Omental fat pad (tissue), 4 donors: ENCODE measurements at places on chromosomes 2 and 18. TPM values are rescaled to one million over a fixed set of nuclear protein-coding genes. Genes with fewer than 3 reads are reported as not detected.

DNA sequence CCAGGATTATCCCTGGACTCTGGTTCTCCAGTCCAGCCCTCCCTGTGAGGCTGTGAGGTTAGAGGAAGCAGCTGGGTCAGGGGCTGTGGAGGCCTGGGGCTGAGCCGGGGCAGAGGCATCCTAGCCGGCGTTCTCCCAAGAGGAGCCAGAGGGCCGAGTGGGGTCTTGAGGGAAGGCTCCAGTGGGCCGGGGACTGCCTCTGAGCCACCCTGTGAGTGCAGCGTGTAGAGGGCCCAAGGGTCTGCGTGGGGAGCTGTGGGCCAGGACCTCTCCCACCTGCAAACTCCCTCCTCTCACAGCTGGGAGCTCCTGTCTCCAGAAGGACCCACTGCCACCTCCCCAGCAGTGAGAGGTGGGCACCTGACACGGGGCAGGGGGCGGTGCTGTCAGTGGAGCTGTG is 41.0 kb downstream of the GLI2 start:
- no peak for DNase-seq

DNA sequence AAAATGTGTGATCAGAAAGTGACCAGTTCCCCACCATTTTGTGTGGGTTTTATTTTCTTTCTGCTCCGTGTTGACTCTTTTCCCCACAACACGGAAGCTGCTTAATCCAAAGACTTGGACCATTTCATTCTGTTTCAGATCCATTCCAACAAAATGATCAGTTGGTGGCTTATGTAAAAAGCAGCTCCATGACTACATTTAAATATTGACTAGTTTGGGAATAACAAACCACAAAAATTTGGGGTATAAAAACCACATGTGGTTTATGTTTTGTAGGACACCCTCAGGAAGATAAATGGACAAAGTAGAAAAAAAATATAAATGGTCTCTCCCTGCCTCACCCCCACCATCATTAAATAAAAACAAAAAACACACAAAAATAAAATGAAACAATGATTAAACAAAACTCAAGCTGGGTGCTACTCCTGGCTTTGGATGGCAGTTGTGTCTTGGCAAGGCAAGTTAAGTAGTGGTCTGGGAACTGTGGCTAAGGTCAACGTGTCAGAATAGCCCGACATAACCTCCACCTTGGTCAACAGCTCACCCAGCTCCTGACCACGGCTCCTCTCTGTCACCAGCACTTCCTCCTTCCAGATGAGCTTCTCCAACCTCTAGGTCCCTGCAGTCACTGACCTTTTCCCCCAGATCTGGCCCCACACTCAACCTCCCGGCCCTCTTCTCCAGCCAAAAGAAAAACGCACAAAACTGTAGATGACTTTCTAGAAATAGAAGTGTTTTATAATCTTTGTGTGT is 12.8 kb upstream of the WIPF1 start:
- no peak for DNase-seq

GRCh38 chr2:2590141-2590540 is 259.1 kb upstream of the MYT1L start:
- no peak for DNase-seq

GPR35 gene
- total RNA-seq = 2.4 TPM

GRCh38 chr2:73907840-73908452 is 15.1 kb downstream of the ACTG2 start:
- no peak for DNase-seq

- no peak for DNase-seq
These were observed 120.0 kb downstream of the DOCK10 start for GRCh38 chr2:224922142-224922727.

- no peak for DNase-seq
These were observed 121.6 kb downstream of the ARL4C start for GRCh38 chr2:234375176-234375880.

GALM gene
- 9.7 TPM for total RNA-seq

- DNase-seq = no peak
These were observed 366.9 kb upstream of the SPRED2 start for GRCh38 chr2:65799141-65799854.

- DNase-seq = no peak
These were observed 27.5 kb upstream of the ALPP start for GRCh38 chr2:232350804-232351685.

- DNase-seq = no peak
These were observed 88.5 kb downstream of the PRKCE start for GRCh38 chr2:45739796-45740485.

NPPC gene
- total RNA-seq = not detected

- no peak for DNase-seq
These were observed 19.6 kb upstream of the FIGN start for GRCh38 chr2:163755366-163755765.

DNA sequence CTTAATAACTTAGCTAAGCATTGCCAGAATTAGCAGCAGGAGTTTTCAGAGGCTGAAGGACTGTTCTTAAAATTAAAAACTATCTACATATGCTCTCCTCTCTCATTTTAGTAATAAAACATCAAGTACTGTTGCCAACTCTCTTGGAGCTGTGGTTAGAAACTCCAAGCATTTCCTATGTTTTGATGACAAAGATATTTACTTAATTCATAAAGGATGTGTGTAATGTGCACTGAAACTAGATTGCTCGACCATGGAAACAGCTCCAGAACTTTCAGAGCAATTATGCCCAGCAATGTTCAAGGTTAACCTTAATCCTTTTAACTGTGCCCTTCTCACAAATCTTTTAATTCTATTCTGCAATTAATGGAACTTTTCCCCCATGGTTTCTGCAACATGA is 8.4 kb downstream of the GRP start:
- DNase-seq = no peak

- no peak for DNase-seq
These were observed 219.7 kb upstream of the STK17B start for GRCh38 chr2:196391149-196391479.

DNA sequence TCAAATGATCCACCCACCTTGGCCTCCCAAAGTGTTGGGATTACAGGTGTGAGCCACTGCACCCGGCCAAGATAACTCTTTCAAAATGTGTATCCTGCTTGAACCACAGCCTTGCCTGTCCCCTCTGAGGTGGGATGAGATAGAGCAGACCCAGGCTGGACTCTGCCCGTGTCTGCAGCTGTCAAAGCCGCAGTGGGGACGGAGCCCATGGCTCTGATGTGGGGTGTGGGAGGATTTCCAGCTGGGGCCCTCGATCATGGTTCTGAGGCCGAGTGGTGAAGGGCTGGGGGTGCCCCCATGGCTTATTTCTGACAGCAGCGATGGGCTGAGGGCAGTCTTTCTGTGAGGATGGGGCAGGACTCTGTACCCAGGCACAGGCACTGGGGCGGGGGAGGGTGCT is 104.5 kb downstream of the DGKD start:
- no peak for DNase-seq

SCYGR3 gene
- total RNA-seq = not detected

- no peak for DNase-seq
These were observed 721 bp downstream of the ADAM17 start for GRCh38 chr2:9554921-9555296.

DNA sequence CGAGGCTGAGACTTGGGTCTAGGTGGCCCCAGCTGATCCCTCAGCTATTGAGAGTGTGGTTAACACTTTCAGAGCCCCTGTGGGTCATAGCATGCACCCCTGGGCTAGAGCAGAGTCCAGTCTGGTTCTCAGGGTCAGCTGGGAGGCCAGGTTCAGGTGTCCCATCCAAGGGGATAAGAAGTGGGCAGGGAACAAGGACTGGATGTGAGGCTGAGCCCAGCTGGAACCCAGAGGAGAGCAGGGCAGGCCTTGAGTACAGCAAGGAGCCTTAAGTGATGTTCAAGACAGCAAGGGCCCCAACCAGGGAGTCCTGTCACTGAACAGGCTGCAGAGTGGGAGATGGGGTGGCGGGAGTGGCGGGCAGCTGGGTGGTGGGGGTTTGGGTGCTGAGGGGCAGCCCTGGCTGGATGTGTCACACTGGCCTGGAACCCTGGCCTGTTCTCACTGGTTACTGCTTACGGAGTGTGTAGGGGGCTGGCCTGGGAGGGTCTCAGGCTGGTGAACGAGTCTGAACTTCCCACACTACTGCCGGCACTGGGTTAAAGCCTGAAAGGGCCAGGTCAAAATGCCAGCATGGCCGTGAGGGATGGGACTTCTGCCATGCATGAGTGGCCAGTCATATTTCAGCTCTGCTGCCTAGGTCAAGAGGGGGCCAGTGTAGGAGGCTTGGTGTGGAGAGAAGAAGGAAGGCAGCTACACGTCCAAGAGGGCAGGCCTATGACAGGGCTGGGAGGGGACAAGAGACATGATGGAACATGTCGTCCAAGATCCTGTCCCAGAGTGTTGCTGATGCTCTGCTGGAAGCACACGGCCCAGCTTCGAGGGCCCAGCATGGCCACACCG is 13.6 kb downstream of the TMEM185B start:
- no peak for DNase-seq

DNA sequence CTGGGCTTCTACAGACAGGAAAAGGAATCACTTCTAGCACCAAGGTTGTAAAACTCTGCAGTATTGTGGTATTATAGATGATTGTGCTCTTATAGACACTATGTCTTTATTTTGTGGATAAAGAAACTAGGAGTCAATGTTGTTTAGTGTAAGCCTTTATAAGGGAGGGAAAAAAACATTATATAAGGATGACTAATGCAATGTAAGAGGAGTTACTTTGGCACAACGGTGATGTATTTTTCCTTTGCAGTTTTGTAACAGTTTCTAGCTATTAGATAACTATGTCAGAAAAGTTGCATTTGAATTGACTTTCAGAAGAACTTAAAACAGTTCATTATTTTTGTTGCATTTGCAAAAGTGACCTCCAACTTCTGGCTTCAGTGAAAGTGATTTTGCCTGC is 545.4 kb downstream of the CCDC85A start:
- DNase-seq = no peak

CHRNG gene
- not detected for total RNA-seq

VWC2L gene
- total RNA-seq = not detected

DNA sequence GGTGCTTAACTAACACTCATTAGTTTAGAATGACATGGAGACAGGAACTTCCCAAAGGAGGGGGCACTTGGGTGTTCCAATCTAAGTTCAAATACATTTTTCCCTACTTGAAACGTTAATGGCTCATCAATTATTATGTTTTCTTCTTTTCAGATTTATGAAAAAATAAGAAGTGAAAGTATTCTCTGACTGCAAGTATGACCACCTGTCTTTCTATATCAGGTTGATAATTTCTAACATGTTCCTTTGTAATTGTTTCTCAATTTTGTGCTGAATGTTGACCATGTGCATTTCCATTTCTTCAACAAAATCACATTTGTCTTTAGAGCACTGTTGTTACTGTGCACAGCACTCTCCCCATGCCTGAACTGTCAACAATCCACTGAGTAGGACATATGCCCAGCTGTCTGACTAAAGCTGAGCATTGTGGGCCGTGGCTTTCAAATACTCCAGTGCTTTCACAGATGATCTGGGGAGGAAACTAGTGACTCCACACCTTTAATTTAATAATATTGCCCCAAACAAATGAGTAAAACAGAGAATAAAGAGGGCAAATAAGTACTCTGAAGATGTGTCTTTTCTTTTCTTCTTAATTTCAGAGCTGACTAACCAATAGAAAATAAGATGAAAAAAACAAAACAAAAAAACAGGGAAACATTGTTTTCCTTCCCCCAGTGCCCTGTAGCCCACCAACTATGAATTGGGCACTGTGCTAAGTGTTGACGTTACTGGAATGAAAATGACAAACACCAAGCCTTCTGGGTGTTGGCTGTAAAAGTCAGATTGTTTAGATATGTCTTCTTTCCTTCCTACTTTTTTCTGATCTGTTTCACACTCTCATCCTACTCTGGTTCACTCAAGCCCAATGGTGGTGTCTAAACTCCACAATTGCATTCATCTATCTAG is 16.0 kb downstream of the LANCL1 start:
- DNase-seq = no peak

- DNase-seq = no peak
These were observed 31.5 kb upstream of the NFE2L2 start for GRCh38 chr2:177296040-177296439.

- no peak for DNase-seq
These were observed 107.2 kb upstream of the SPRED2 start for GRCh38 chr2:65539633-65540032.

- no peak for DNase-seq
These were observed 119.5 kb downstream of the NEB start for GRCh38 chr2:151614606-151615306.

GRCh38 chr18:906416-907114 is 1.9 kb downstream of the ADCYAP1 start:
- DNase-seq = no peak

GRCh38 chr18:74980669-74981068 is 228.3 kb downstream of the PTGR3 start:
- DNase-seq = no peak

GRCh38 chr18:58755304-58756010 is 84.2 kb downstream of the MALT1 start:
- no peak for DNase-seq
